Activated naive CD4-positive, alpha-beta T cell (primary cell): ENCODE measurements at places on chromosomes 6 and 20.

DNA sequence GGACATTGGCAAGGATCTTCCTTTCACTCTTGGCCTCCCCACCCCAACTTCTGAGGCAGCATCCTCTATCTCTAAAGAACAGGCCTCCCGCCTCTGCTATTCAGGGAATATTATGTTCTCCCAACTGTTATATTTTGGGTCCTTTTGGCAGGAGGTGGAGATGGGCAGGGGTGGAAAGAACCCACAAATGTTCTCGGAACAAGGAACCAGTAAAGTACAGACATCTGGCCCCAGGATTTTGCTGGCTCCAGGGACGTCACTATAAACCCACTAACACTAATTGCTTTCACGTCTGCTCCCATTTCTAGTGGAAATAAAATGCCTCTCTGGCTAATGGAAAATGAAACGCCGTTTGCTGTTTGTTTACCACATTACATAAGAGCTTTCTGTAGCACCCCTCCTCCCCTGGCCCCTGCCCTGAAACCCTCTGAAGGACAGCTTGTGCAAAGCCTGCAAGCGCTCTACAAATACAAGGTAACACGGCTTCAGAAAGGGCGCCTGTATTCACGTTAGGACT is 77.7 kb upstream of the TBC1D7 start:
- DNase-seq, result no peak

DNA sequence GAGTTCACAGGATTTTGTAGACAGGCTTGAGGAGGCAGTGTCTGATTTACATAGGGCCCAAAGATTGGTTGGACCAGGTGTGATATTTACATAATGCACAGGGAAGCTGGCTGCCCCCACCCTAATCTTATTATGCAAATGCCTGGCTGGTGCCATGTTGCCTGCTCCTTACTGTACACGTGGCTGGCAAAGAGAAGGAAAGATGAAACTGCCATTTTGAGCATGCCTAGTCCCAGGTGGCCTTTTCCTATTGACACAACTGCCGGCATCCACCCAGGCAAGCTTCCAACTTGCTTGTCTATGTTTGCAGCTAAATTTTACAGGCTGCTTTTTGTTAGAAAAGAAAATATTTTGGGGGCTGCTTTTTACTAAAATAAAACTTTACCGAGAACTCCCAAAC is 174.6 kb downstream of the LMBRD1 start:
- no peak for DNase-seq

DNA sequence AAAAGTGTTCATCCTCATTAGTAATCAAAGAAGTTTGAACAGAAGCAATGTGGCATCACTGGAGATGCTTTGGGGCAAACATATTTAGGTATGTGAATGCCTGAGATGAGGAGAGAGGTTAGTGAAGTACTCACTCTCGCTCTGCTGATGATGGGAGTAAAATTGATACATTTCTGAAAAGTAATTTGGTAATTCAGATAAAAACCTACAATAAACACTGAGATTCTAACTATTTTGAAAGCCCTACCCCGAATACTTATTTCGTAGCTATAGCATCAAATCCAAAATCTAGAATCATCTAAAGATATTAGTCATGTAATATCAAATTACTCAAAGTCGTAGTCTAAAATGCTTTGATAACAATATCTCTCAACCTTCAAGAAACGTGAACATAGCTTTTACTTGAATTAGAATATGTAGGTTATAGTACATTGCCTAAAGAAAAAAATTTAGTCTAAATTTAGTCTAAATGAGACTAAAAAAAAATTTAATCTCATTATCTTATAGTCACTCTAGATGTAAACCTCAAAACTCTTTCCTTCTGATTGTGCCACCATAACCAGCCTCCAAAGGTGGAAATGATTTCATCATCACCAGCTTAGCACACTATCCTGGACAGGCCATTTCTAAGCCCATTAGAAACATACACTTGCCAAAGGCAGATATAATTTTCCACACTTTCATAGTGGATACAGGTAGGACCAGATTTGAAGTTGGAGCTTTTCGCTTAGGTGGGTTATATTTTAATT is 232.5 kb upstream of the TAB2 start:
- DNase-seq, result no peak

GRCh38 chr20:19317237-19318069 is 105.0 kb downstream of the SLC24A3 start:
- DNase-seq, result no peak

DNA sequence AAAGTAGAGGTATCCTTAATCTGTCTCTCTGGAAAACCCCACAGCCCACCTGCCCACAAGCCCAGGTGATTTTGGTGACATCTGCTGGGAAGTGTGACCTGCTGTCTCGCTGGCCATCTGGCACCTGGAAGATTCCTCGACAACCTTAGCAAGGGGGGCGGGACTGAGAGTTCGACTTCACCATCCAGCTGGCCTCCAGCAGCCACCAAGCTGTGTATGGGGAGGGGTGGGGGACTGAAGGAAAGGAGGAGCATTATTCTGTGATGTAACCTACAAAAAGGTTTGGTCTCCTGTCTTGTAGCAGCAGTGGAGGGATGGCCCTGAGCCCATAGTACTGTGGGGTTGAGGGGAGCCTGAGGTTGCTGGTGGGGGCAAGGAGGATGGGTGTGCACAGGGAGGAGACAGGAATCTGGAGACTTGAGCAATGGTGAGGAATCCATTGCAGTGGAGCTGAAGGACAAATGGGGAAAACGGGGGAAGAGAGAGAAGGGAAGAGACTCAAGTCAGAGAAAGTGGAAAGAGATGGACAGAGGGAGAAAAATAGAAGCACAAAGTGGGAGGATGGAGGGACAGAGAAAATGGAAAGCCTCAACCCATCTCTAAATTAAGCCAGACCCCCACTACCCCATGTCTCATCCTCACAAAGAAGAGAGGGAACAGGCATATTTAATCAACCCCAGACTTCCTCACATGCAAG is 4.0 kb downstream of the LY6G6F start:
- no peak for DNase-seq

DNA sequence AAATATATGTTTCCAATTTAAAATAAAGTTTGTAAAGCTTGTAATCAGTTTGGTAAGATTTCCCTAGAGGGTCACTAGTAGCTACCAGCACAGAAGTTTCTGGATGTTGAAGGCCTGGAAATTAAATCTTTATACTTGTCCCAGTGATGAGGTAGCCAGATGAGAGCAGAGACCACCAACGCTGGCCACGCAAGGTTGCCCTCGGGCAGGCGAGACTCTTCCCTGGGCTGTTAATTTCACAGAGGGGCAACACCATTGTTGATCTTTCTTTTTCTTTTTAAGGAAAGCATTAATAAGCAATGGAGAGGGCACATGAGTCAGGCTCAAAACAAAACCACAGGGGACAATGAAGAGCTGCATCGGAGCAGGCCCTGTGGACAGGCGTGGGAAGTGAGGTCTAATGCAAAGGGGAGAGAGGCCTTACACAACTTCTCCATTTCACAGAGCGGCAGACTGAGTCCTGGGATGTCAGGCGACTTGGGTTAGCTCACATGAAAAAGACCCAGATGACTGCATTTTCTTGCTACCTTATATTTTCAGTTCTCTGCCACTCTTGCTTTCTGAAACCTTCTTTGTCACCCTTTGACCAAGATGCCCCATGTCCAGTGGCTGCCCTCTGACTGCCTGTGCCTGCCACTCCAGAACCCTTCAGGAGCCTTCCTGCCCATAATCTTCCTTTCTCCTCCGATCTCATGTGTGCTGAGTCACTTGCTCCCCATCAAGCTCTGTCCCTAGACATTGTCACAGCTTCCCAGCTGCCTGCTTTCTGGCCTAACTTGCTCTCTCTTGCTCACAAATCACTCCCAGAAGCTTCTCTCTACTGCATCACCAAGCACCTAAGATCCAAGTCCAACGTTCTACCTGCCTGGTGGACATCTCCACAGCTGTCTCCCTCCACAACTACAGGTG is 107.7 kb upstream of the CDYL start:
- DNase-seq, result no peak
